CD4-positive, alpha-beta T cell treated with Interferon alpha-2 for 1 hour (primary cell): ENCODE measurements at places on chromosomes 6 and 20.
A peak's percentile ranks its signal among the peaks of the same experiment; 100 is the strongest.

DNA sequence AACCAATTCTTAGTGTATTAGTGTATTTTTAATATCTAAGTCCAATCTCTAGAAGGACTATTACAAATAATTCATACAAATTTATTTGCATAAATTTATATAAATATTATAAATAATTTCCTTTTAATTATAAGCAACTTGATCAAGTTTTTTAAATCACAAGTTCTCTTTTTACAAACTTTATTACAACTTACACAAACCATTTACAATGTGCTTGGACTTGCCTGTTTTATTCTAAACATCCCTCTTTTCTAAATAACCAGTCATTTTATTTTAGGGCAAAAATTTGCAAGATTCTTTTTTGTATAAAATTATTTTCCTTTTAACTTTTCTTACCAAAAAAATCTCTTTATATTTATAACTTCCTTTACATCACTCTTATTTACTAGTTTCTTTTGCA lies 83.5 kb upstream of the SYNCRIP start:
- DNase-seq = no peak

DNA sequence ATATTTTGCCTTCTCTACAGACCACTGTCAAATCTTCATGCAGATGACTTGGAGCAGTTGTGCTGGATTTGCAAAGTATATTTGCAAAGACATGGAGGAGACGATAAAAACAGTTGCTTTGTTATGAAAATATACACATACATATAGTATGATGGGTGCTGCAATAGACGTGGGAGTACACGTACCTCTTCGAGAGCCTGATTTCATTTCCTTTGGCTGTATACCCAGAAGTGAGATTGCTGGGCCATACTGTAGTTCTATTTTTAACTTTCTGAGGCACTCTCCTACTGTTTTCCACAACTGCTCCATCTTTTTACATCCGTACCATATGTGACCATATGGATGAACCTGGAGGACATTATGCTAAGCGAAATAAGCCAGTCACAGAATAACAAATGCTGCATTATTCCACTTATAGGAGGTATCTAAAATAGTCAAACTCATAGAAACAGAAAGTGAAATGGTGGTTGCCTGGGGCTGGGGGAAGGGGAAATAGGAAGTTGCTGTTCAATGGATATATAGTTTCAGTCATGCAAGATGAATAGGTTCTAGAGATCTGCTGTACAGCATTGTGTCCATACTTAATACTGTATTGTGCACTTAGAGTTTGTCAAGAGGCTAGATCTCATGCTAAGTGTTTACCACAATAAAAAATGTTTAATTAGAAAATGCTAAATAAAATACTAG lies 223.8 kb downstream of the HAO1 start:
- no peak for DNase-seq

- no peak for DNase-seq
These were observed 62.0 kb upstream of the EPB41L1 start for GRCh38 chr20:36092398-36093024.

GRCh38 chr6:98931696-98932095 lies 16.1 kb downstream of the FBXL4 start:
- no peak for DNase-seq

DNA sequence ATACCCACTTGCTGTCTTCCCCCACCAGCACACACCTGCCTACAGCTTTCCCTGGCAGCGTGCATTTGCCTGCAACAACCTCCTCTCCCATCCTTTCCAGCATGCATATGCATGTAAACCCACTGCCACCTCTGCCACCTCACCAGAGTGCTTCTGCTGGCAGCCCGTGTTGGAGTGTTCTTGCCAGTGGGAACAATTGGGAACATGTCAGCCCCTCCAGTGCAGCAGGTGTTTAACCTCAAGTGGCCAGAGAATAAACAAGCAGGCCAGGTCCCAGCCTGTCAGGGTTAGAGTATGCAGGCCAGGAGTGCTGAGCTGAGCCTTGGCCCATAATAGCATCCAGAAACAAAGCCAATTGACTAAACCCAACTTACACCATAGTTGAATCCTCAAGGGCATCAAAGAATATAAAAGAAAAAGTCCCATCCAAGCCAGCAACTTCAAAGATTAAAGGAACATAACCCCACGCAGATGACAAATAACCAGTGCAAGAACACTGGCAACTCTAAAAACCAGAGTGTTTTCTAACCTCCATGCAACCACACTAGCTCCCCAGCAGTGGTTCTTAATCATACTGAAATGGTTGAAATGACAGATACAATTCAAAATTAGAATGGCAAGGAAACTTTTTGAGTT lies 1212.1 kb upstream of the CITED2 start:
- DNase-seq = no peak

- DNase-seq = peak; percentile 77
These were observed 159.7 kb upstream of the RPS6KA2 start for GRCh38 chr6:166786704-166787293.

DNA sequence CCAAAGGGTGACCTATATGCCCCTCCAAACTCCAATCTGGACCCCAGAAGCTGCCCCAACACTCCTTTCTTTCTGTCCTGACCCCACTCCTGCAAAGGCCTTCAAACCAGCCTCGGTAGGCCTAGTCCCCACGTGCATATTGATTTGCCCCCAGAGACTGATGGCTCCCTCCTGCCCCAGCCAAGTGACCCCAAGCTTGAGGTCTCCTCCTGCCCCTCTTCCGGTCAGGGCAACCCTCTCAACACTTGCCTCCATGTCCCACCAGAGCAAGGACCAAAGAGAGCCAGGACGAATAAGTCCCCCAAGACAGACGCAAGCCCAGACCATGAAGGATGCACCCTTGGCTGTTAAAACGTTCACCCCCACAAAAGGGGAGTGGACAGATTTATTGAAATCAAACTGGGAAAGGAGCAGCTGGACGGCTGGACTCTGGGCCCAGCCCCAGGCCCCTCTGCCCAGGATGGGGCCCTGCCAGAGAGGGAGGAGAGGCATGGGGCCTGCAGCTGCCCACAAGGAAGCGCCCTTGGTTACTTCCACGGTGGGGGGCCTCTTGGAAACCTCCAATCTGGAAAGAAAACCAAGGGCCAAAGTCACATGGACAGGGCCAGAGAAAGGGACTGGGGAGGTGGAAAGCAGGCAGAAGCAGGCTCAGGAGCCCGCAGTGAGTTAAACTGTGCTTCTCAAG lies 2.4 kb upstream of the SPEF1 start:
- no peak for DNase-seq

GRCh38 chr6:95489185-95489863 lies 88.0 kb upstream of the MANEA start:
- DNase-seq = peak; percentile 21

DNA sequence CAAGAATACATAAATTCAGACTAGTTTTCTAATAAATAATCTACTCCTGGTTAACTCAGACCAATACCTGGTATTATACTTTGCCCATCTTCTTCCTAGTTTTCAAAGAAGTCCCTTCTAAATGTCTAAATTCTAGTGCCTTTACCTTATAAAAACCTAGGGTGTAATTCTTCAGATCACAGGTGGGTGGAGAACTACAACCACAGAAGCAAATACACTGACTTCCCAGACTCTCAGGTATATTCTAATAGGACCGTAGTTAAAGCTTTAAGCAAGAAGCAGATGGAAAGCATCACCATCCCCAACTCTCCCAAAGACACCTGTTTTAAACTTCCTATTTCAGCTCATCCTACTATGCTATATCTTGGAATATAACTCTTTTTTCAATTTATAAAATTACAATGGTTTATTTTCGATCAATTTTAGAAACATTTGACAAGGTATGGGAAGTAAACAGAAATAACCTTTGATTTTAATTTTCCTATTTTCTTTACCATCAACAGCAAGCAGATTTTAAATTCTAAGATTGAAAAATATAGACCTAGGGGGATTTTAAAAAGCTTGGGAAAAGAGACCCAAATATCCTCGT lies 15.8 kb downstream of the MAN1A1 start:
- DNase-seq = peak; percentile 55

- no peak for DNase-seq
These were observed 20.5 kb downstream of the UBE2V1 start for GRCh38 chr20:50092436-50092835.

DNA sequence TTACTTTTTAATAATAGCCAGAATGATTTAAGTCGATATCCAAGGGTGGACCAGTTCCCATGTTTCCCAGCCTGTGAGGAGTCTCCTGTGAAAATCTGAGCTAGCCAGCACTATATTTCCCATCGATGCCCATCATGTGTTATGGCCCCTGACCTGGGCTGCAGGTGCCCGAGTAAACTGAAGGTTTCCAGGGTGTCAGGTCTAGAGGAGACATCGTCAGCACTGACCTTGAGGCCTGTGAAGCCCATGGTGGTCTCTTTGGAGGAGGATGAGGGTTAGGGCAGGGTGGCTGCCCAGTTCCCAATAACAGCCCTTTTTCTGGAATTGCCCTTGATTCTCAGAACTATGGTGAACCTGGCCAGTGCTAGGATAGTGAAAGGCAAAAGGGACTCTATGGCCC lies 63.0 kb upstream of the TOP1 start:
- DNase-seq = no peak

DNA sequence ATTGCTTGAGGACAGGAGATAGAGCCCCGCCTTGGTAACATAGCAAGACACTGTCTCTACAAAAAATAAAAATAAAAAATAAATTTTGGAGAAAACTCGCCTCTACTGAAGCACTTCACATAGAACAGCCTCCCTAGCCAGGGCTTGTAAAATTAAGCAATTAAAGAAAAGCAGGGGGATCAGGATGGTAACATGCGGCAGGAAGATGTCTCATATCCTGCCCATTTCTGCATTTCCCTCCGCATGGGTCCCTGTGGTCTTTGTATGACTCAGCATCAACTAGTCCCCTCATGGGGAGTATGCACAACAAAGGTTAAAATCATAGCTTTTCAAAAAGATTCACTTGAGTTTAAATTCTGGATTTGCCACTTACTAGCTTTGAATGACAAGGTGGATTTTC lies 379.0 kb downstream of the EPHA7 start:
- DNase-seq = no peak

DNA sequence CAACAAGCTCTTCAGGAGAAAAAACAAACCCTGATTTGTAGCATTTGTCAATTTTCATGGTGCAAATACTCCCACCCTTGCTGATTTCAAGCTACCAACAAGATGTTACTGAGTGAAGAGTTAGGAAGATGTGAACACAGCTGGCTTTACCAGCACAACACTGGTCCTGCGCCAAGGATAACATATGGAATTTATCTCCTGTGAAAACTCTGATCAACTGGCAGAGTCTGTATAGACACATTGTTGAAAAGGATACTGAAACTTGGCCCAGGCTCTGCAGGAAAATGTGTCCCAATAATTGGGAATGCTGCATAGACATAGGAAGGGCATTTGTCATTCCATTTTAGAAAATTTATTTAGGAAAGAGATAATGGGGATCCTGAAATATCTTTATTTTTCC lies 29.0 kb downstream of the OTOR start:
- DNase-seq = no peak

DNA sequence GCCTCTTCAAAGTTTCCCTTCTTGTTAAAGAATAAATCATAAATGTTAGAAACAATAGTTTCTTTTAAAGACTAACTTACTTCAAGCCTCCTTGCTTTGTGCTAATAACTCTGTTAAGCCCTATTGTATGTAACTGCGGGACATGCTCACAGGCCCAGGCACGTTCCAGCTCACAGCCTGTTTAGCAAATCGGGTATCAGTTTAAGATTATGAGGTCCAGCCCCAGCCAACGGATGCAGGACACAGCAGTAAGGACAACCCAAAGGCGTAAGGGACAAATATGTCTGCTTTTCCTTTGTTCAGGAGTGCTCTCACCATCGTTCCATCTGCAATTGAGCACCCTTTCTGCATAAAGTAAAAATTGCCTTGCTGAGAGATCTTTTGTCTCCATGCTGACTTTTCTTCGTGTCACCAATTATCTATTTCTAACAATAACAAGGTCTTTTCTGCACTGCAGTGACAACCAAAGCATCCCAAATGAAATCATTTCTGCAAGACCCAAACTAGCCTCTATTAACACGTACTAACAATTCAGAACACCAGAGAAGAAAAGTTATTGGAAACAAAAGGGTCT lies 1.4 kb downstream of the C6orf52 start:
- DNase-seq = no peak

GRCh38 chr6:39918831-39919230 lies 15.4 kb downstream of the MOCS1 start:
- no peak for DNase-seq

DNA sequence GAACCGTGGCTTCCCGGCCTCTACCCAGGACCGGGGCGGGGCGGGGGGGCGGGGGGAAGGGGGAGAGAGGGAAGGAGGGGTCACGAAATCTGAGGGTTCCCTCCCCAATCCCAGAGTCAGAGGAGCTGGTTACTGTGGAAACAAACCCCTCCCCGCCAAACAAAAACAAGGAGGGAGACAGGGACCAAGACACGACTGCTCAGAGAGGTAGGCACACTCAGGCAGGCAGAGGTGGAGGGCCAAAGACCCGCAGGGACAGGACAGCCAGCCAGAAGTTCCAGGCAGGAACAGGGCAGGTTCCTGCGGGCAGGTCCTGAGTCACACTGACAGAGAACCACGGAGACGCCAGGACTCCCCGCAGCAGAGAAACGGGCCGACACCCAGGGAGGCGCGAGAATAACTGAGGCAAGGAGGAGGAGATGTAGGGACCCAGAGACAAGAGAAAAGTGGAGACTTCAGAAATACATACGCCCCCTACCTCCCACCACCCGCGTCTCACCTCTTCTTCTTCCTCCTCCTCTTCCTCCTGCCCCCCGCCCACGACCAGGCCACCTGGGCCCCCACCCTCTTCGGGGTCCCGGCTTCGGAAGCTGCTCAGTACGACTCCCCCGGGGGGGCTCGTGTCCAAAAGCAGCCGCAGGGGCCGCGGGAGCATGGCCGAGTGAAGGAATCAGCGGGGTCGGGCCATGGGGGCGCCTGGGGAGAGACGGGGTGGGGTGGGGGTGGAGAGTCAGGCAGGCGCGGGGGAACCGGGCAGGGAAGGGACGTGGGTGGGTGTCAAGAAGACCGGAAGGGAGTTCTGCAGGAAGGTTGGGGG lies 578 bp downstream of the RGL2 start:
- peak; percentile 84 for DNase-seq

GRCh38 chr20:53124075-53124551 lies 152.0 kb downstream of the TSHZ2 start:
- DNase-seq = no peak

DNA sequence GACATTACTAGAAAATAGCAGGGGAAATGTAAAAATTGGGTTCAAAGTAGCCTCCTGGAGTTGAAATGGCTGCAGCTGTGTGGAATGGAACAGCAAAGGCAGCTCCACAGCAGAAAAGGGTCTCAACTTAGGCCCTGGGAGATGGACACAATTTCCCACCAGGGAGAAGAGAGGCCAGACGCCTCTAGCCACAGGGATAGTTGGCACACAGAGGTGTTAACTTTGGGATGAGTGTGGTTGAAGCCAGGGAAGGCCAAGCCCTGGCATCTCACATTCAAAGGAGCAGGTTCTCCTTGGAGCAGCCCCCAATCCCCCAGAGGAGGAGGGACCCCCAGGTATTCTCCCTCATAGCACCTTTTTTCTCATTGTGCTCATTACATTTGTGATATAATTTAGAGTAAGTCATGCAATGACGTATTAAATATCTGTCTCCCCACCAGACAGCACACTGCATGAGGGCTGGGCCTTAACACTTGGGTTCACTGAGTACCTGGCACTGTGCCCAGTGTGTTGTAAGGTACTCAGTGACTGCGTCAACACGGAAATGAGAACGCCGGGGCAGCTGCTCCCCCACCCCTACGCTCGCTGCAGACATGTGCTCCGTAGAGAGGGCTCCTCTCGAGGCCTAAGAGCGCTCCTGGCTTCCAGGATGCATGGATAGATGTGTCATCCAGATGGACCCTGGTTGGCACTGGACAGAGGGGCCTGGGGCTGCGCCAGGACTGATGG lies 76.0 kb upstream of the CD93 start:
- DNase-seq = peak; percentile 76

- no peak for DNase-seq
These were observed 120.5 kb upstream of the SULF2 start for GRCh38 chr20:47905628-47906347.

- no peak for DNase-seq
These were observed 556 bp upstream of the MROH8 start for GRCh38 chr20:37179683-37180524.
